ENCODE measurements at places on chromosomes 7 and 10.
A peak's percentile ranks its signal among the peaks of the same experiment; 100 is the strongest.

DNA sequence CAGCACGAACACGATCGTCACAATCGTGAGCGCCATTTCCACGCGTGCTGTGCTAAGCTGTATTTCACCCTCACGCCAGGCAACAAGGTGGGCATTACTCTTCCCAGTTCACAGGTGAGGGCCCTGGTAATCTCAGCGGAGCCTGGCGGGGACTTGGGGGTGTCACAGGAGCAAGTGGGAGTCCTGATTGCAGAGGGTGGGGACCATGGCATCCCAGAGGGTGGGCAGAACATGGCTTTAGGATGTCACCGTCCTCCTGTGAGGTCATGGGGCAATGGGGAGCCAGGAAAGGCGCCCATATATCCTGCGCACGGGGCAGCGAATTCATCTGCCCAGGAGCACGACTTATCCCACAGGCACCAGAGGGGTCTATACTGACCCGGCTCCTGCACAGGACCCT is 489.8 kb downstream of the DNAJB6 start:
- DNase-seq = no peak

DNA sequence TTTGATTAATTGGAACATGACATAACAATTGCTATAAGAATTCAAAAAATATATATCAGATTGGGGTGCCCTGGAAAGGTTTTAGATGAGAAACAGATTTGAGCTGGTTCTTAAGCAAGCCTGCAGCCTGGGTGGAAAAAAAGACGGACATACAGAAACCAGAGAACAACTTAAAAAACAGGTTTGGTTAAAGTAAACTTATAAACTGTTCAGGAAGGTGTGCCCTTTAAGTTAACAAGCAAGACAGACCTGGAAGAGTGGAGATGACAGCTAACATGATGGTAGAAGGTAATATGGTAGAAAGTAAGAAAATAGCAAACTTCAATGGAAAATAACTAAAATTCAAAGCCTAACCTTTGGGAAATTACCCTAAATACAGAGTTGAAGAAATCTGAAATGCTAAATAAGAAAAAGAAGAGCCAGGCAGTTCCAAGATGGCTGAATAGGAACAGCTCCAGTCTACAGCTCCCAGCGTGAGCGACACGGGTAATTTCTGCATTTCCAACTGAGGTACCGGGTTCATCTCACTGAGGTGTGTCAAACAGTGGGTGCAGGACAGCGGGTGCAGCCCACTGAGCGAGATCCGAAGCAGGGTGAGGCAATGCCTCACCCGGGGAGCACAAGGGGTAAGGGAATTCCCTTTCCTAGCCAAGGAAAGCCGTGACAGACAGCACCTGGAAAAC is 52.2 kb downstream of the CADPS2 start:
- no peak for DNase-seq

- no peak for DNase-seq
These were observed 29.1 kb downstream of the EZH2 start for GRCh38 chr7:148854983-148855382.

DNA sequence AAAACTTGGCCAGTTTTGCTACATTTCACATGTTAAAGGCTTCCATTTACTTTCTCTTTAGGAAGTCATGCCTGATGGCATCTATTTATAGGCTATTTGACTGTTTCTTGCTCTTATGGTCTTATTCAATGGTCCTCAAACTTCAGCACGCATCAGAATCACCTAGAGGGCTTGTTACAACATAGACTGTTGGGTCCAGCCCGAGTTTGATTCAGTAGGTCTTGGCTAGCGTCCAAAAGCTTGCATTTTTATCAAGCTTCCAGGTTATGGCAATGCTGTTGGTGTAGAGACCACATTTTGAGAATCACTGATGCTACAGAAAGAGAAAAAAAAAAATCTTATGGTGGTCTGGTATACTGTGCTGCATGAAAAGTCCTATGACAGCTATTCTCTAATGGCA is 51.9 kb downstream of the MTPN start:
- DNase-seq = no peak

- DNase-seq = no peak
These were observed 22.8 kb downstream of the ANTXRL start for GRCh38 chr10:46309511-46310142.

DNA sequence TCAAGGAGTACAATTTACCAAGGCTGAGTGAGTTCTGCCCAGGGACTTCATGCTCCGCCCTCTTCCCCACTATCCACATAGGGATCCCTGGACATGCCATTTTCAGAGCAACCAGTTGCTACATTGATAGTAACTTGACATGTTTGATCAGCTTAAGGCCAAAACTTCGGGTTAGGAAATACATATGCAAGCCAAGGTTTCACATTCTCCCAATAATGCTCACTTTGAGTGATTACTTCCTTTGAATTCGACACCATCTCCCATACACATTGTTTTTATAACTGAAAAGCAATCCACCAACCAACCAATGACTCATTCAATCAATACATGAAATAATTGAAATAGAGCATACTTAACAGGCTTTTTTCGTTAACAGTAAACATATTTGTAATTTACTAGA is 137.9 kb downstream of the GLI3 start:
- no peak for DNase-seq

- DNase-seq = no peak
These were observed 75.0 kb upstream of the GPR22 start for GRCh38 chr7:107394831-107395230.

DNA sequence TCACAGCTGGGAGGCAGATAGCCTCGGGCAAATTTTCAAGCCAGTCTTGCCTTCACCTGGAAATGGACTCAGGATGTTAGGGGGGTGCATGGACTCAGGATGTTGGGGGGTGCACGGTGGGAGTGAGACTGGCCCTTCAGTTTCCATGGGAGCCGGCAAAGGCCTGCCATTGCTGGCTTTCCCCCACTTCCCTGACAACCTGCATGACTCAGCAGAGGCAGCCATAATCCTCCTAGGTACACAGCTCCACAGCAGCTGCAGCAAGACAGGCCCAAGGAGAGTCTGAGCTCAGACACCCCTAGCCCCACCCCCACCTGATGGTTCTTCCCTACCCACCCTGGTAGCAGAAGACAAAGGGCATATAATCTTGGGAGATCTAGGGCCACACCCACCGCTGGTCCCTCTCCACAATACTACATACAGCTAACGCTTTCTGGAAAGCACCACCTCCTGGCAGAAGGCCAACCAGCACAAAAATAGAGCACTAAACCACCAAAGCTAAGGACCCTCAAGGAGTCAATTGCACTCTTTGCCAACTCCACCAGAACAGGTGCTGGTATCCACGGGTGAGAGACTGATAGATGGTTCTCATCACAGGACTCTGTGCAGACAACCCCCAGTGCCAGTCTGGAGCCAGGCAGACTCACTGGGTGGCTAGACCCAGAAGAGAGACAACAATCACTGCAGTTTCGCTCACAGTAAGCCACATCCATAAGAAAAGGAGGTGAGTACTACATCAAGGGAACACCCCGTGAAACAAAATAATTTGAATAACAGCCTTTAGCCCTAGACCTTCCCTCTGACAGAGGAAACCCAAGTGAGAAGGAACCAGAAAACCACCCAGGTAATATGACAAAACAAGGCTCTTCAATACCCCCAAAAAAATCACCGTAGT is 18.3 kb downstream of the C7orf25 start:
- no peak for DNase-seq

DNA sequence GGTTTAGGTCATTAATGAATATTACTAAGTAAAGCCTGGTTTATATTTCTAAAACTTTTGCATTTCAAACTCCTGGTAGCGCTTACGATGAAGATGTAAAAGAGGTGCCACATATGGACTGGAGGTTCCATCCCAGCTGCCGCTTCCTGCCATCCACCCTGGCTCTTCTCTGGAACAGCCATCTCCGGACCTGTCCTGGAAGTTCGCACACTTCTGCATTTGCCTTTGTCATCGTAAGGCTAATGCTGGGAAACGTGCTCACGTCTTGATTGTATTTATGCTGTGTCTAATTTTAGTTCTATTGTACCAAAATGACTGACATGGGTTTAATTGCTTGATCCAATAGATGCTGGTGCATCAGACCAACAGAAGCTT is 103.1 kb downstream of the HIPK2 start:
- no peak for DNase-seq

DNA sequence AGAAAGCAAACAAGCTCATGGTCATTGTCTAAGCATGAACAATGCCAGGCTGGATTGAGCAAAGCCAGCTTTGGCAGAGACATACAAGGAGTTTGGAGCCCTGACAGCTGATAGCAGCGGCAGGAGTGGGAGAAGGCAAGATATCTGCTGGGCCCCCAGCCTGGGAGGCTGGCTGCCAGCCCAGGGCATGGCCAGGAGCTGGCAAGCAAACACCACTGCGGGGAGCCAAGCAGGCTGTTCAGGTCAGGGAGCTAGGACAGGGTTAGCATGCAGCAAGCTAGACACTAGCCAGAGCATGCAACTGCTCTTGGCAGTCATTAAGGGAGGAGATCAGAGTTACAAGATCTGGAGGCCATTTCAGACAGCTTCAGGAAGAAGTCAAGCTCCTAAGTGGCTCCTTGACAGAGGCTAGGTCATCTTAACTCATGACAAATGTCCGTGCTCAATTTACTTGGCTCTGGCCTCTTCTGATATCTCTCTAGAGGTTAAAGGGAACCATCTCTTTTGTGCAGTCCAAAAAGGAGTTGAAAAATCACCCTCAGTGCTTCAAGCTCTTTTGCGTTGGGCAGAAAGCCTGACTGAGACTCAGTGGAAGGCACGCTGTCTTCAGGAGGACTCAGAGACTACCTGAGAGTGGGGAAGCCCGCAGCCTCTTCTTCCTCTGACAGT is 436.8 kb upstream of the C7orf33 start:
- DNase-seq = peak; percentile 59

- peak; percentile 67 for DNase-seq
These were observed 40.4 kb upstream of the BPGM start for GRCh38 chr7:134605978-134606923.

GRCh38 chr7:69652947-69653701 is 54.8 kb downstream of the AUTS2 start:
- no peak for DNase-seq

DNA sequence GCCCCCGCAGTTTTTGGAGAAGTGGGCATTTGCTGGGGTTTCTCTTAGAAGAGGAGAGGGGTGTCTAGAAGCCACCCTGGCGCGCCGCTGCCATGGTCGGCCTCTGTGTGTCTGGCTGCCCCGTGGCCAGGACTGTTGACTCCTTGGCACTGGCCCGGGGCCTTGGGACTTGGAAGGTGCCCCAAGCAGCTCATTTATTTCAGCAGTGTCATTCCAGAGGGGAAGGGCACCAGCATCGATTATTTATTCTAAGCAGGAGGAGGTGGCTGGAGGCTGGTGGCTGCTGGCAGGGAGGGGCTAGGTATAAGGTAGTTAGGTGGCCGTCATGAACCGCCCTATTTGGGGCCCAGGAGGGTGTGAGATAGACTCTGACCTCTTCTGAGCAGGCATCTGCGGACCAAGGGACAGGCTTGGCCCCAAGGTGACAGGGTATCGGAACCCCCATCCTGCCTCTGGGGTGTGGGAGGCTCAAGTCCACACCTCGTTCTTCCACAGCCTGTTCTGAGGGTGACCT is 1.6 kb downstream of the GTF2IRD1 start:
- no peak for DNase-seq

GRCh38 chr7:142507799-142508198 is 241.5 kb upstream of the PRSS1 start:
- DNase-seq = no peak

GRCh38 chr7:22332461-22332870 is 24.5 kb downstream of the RAPGEF5 start:
- peak; percentile 40 for DNase-seq

DNA sequence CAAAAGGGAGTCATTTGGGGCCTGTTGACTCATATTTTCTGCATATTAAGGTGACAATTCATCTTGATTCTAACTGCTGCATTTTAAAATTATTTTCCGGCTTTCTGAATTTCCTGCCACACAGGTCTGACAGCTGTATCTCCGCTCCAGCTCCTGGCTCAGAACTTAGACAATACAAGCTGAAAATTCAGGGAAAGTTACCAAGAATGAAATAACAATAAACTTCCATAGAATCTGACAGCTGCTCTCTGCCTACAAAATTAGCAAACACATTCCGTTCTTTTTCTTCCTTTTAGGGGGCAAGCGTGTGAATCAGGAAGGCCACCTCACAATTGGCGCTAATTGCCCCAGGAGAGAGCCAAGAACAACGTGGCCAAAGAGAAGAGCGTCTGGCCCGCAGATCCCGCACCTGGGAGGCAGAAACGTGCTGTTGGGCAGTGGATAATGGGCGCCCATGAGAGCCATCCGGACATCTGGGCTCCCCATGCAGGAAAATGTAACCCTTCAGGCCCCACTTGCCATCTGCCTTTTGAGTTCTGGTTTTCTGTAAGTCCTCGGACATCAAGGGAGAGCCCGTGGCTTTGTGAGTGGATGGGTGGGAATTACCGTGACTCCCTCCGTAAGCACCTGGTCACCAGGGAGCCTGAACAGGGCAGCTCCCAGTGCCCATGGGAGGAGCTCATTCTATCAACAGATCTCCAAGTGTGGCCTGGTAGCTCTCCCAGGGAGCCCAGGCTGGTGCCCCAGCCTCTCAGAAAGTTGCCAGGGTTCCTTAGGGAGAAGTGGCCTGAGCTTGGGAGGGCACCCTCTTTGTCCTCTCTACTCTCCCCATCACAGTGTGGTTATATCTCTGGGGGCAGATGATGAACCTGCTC is 5.0 kb downstream of the CLRN3 start:
- DNase-seq = no peak

DNA sequence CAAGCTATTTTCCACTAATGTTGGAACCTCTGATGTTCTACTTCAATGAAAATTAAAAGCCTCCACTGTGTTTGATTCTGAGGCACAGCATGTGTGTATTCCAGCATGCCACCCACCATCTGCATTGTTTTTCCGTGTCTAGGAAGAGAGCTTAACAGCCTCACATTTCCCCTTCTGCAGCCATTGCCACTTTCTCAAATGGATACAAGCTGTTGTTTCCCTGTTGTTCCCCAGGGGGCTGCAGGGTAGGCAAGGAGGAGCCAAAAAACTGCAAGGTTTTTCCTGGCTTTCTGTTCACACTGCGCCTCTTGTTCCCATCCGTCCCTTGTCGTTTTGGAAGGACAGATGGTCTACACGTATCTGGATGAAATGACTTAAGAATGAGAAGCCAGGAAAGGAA is 72.3 kb upstream of the DNAJB12 start:
- DNase-seq = no peak

DNA sequence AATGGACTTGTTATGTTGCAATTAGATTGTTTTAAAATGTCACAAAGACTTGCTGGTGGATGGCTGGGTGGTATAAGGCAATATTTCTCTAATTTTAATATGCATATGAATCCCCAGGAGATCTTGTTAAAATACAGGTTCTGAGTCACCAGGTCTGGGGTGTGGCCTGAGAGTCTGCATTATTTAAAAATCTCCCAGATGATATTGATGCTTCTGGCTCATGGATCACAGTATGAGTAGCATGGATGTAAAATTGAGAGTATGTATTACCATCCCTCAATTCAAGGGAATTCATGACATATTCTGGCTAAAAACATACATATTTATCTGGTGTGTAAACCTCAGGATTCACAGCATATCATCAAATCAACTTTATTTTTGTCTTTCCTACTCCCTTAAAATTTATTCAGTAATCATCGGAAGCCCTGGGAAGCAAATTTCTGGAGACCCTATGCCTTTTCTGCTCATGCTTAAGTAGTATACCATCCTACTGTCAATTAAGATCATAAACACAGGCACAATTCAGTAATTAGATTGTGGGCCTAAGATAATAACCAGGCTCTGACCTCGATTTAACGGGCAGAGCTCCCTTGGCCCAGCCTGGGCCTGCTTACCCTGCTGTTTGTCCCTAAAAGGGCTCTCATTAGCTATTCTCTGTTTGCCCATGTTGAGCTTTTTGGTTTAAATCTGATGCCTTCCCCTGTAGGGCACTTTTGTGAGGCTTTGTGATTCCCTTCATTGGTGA is 29.6 kb upstream of the ICA1 start:
- peak; percentile 71 for DNase-seq
